ENCODE measurements at places on chromosomes 7 and 10.

GRCh38 chr10:19728376-19728775, 87.9 kb upstream of the PLXDC2 start:
- no peak for DNase-seq

DNA sequence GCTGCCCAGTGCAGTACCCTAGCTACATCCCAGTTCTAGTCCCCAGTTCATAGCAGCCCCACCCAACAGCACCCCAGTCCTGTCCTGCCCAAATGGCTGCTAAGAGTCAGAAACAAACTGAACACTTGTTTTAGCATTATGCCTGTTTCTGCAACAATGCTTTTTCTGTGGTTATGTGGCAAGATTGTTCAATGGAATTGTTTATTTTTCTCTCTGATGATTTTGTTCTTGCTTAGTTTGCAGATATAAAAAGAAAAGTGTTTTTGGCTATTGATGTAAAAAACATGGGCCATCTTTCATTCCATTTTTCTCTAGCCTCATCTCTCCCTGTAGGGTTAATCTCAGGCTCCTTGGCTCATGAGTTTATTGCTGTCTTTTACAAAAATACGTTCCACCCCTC, 42.5 kb downstream of the LRRC4 start:
- no peak for DNase-seq

GRCh38 chr10:78059906-78060702, 26.4 kb downstream of the RPS24 start:
- DNase-seq: no peak

DNA sequence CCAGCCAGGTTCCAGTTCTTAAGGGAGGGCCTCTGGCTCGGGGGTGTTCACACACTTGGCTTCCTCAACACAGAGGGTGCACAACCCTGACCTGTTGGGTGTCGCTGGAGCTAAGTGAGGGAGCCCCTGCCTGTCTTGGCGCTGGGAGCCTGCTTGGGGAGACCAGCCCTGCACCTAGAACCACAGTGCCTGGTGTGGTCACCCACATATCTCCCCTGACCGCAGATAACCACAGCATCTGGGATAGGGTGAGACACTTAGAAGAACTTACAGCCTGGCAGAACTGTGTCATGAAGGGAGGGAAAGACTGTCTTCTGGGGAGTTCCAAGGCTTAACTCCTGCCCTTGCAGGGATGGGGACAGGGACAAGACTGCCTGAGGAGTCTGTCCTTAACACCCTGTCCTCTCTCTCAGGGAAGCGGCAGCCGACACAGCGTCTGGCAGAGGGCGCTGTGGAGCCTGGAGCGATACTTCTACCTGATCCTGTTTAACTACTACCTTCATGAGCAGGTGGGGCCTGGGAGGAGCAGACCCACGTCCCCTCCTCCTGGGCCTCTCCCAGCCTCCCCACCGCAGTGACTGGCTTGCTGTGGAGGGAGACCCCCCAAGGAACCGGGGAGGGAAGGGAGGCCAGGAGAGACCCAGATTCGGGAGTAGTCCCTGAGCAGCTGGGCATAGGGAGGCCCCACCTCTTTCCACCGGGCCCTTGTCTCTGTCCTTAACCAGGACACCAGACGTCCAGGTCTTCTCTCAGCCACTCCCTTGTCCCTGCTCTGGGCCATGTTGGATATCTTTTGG, 59.0 kb downstream of the PALD1 start:
- DNase-seq: no peak

DNA sequence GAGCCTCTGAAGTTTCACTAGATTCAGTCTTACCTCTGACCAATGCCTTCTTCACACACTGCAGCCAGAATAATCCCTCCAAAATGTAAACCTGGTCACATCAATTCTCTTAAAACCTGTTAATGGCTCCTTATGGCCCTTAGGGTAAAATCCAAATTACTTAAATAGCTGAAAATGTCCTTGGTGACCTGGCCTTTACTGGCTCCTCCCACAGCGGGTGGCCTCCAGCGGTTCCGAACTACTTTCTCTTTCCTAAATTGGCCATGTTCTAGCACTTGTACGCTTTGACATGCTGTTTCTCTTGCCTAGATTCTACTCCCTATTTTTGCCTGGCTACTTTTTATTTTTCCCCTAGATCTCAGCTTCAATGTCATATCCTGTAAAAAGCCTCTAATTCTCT, 36.1 kb downstream of the AGK start:
- DNase-seq: no peak

DNA sequence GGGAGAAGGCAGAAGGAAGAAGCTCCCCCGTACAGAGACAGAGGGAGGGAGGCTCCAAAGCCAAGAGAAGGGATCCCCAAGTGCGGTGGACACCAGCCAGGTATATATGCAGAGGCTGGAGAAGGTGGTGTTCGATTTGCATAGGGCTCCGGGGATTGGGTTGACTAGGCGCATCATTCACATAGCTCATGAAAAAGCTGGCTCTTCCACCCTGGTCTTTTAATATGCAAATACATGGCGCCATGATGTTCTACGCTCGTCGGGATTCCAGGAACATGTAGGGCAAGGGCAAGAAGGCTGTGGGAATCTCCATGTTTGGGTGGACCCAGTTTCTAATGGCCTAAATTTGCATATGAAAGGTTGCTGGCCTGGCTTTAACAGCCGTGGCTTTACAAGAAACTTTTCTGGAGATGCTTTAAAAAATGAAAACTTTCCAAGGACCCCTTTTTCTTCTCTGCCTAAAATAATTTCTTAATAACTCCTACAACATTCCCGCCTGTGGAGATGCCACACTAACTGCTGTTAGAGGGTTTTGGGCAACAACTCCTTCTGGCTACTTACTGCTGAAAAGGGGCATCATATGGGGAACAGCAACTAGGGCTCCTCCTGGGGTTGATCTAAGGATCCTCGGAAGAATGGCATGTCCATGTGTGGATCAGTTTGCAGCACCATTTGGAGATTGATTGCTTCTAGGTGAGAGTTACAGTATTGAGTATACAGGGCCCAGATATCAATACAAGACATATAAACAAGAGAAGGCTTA, 28.3 kb downstream of the C1GALT1 start:
- DNase-seq: no peak

DNA sequence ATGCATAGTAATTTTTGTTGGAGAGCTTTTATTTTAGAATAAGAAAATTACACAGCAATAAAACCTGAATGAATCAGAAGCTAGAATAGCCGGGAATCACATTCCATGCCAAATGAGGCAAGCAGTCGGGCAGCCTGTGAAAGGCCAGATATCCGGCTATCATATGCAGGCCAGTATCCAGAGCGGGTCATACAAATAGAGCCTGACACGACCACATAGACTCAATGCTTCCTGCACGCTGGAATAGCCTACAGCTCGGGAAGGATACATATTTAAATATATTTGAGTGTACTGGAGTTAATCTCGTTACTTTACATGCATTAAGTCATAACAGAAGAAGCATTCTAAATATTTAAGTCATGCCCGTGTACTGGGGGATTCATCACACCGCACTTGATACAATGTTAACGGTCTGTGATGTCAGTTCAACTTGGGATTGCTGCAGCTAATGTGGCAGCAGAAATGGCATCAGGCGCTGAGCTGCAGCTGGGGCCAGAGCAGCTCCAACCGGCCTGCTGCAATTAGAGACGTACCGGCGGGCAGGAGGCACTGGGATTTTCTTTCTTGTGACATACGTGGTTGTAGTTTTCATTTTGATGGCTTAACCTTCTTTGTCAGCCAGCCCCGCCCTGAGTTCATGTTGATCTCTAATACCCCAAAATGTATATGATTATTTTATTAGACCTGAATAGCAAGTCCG, 112.0 kb downstream of the EBF3 start:
- DNase-seq: no peak

GRCh38 chr7:47470567-47471357, 111.1 kb downstream of the TNS3 start:
- DNase-seq: no peak

DNA sequence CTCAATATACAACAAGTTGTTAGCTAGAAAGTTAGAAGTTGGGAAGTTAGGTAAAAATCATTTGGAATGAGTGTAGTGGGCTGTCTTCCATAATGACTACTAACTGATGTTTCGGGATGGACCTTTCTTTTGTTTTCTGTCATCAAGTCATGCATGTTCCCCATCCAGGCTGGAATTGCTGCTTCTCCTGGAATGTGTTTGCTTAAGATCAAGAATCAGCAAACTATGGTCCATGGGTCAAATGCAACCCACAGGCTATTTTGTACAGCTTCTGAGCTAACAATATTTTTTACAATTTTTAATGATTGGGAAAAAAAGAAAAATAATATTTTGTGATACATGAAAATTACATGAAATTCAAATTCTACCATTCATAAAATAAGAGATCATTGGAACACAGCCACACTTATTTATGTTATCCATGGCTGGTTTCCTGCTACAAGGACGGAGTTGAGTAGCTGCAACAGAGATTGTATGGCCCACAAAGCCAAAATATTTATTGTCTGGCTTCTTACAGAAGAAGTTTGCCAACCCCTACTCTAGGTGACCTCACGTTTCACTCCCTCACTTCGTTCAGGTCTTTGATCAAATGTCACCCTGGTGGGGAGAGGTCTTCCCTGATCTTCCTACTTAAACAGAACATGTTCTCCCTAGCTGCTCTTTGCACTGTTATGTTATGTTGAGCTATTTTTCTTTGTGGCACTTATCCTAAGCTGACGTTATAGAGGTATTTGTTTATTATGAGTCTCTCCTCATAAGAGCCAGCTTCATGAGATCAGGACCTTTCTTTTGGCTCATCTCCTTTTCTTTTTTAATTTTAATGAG, 127.1 kb downstream of the RALA start:
- DNase-seq: no peak

DNA sequence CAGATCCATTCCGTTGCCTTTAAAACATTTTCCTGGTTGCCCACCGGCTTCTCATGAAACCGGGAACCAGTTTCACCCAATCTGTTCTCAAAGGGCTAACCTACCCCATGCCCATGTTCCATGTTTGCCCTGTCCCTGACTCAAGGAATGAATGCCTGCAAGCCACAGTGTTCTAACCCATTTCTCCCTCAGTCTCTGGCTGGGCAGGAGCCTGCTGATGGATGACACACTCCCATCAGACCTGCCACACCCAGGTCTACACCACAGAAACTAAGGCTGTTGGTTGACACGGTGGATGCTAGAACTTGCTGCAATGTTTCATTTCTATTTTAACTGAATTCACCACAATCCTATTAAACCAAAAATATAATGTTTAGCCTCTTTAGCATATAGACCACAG, 15.6 kb downstream of the CLRN3 start:
- DNase-seq: no peak

- no peak for DNase-seq
These were observed 511.1 kb downstream of the ZNF37A start for GRCh38 chr10:38605153-38605661.

- DNase-seq: no peak
These were observed 45.5 kb upstream of the HDAC9 start for GRCh38 chr7:18450019-18450418.

DNA sequence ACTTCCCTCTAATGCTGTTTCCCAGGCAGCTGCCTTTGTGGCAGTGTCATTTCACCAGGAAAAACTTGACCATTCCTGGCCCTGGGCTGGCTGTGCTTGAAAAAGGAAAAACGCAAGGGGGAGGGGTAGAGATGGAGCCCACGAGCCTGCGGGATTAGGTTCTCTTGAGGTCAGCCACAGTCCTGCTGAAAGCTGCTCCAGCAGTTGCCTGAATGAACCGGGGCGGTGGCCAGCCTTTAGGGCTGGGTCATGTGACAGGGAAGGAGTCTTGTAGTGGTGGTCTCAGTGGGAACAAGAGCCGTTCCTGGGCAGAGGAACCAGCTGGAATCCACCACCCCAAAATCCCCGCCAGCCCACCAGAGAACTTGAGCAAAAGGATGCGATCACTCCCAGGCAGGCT, 51.2 kb upstream of the LRRC4 start:
- DNase-seq: no peak
